ENCODE measurements at places on chromosomes 11 and 22.

- no peak for DNase-seq
Observed at GRCh38 chr22:19061471-19062138, 60.6 kb downstream of the DGCR2 start.

DNA sequence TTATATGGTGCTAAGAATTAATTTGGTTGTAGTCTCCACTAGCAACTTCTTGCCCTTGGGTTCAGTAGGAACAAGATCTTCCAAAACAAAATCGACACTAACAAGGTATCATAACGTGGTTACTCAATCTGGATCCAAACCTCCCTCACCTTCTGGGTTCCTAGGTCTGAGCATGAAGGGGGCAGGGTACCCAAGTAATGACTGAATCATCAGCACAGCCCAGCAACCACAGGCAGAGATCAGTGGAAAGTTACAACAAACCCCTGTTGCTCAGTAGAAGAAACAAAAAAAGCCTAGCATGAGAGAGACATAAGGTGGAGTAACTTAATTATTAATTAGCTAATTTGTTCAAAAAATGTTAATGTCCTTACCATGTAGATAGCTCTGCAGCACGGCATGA is 221.4 kb downstream of the BLID start:
- no peak for DNase-seq

- DNase-seq = no peak
Observed at GRCh38 chr22:48321986-48322545, 1505.6 kb downstream of the BRD1 start.

- DNase-seq = no peak
Observed at GRCh38 chr11:62116451-62116850, 7.4 kb upstream of the INCENP start.

- peak; percentile 10 for DNase-seq
Observed at GRCh38 chr11:72471005-72471898, 36.9 kb upstream of the CLPB start.

DNA sequence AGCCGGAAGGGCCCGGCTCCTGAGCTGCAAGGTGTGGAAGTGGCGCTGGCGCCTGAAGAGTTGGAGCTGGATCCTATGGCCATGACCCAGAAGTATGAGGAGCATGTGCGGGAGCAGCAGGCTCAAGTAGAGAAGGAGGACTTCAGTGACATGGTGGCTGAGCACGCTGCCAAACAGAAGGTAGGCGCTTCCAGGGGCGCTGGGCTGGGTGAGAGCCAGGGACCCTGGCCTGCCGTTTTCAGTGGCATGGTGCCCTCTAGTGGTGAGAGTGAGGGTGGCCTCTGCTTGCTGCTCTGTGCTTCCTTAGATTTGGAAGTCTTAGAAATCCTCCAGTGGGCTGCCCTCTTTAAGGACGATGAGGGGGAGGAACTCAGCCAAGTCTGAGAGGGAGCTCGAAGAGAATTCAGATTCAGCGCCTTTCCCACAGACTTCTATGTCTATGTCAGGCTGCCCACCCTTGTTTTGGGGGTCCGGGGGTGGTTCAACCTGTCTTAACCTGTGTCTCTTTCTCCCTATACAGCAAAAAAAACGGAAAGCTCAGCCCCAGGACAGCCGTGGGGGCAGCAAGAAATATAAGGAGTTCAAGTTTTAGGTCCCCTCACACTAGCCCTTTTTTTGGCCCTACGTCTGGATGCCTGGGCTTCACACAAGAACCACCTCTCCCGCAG is 1.8 kb upstream of the PACS1 start:
- peak; percentile 58 for DNase-seq

DNA sequence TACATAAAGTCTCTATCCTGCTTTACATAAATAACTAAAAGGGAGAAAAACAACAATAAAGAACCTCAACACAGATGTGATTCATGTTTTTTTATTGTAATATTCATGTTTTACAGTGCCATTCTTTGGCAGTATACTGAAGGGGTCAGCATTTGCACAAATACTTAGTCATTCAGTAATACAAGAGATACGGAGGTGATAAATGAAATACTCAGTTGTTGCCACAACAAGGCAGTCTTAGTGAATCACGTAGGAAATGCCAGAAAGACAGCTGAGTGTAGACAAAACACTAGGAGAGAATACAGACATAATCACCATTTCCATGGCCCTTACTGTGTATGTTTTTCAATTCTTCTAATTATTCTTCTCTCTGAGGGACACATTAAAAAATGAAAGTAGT is 910.4 kb downstream of the METTL15 start:
- no peak for DNase-seq

DNA sequence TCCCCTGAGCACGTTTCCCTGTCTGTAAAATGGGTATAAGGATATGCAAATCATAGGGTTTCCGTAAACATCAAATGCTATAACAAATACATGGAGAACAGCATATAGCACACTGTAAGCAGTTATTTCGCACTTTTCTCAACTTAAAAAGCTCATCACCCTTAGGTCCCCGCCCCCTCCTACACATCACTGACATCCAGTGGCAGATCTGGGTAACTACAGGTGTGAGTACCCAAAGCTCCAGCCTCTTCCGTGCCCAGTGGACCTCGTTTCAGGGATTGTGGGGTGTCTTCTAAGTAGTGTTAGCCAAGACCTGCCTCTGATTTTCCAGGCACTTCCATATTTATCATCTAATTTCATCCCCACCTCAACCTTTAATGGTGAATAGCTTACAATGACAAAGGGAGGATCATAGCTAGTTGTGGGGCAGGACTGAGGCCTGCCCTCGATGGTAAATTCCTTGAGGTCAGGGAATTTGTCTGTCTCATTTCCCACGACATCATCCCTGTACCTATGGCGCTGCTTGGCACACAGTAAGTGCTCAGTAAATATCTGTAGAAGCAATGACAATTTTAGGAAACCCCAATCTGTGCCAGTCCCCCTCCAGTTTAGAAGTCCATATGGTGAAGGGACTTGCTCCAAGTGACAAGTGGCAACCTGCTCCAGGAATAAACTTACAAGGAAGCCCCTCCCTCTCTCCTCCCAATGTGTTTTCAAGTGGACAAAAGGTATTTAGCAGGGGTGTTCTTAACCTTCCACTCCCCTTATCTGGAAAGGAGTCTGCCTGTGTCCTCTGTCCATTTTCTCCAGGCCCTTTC is 340.5 kb downstream of the TENM4 start:
- peak; percentile 10 for DNase-seq

DNA sequence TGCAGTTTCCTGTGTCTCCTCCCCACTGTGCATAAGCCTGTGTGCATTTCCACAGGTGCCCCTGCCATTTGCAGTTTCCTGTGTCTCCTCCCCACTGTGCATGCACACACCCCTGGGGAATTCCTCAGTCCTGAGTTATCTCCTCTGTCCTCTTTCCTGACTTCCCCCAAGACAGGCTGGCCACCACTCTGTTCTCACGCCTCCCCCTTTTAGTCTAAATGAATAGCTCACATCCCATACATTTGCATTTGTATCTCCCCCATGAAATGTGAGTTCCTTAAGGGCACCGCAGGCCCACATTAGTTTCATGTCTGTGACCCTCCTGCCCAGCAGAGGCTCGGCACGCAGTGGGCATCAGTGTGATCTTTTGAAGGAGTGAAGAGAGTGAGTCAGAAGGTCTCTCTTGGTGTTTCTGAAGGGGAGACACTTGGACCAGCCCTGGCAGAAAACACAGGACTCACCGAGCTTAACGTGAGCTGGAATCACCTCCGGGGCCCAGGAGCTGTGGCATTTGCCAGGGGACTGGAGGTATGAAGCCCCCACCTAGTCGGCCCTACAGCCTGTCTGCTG is 6.2 kb downstream of the LRRC74B start:
- no peak for DNase-seq

- no peak for DNase-seq
Observed at GRCh38 chr11:1763336-1763795, 361 bp downstream of the CTSD start.

- no peak for DNase-seq
Observed at GRCh38 chr11:120890609-120891320, 133.1 kb upstream of the TBCEL start.

- no peak for DNase-seq
Observed at GRCh38 chr11:35083181-35083430, 55.9 kb upstream of the CD44 start.

DNA sequence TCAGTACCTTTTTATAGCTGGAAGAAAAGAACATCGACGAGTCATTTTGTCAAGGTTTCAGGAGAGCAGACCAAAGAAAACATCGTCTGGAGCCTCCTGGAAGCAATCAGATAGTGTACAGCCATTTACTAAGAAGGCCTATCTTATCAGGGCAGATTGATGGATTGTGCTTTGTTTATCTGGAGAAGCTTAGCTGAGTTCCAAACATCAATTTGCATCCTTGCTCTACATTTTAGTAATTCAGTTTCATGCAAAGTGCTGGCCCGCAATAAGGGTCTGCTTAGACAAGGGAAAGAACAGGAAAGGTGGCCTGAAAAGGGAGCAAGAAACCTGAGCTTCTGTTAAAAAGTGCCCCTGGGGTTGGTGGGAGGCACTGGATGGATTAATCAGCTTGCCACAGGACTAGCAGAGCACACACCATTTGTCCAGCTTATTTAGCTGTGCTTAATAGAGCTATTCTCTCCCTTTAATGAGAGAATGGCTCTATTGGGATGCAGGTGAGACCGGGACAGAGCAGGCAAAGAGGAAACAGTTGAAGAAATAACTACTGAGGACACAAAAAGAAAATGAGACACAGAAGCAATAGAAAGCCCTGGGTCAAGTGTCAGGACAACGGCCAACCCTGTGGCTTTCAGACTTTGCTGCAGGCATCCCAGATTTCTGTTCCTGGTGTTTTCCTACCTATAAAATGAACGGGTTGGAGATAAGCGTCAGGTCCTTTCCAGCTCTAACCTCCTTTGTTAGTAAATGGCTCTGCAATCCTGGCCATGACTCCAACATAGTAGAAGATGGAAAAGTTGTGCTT is 122.1 kb upstream of the TTC12 start:
- no peak for DNase-seq

DNA sequence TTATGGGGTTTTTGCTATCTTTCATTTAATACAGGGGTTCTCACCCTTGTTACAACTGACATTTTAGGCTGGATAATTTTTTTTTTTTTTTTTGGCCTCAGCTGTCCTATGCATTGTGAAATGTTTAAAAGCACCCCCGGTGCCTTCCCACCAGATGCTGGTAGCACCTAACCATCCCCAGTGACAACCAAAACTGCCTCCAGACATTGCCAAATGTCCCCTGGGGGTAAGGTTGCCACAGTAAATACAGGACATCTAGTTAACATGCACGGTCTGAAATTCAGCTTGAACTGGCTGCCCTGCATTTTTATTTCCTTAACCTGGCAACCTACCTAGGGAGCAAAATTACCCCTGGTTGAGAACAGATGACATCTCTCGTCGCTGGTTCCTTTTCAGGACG is 72.4 kb downstream of the CYTH4 start:
- DNase-seq = no peak

- no peak for DNase-seq
Observed at GRCh38 chr22:28444659-28445058, 235.0 kb downstream of the TTC28 start.

- DNase-seq = no peak
Observed at GRCh38 chr22:38270091-38270992, 2.5 kb downstream of the TMEM184B start.

GRCh38 chr11:59266491-59266890 is 53.8 kb upstream of the MPEG1 start:
- no peak for DNase-seq

DNA sequence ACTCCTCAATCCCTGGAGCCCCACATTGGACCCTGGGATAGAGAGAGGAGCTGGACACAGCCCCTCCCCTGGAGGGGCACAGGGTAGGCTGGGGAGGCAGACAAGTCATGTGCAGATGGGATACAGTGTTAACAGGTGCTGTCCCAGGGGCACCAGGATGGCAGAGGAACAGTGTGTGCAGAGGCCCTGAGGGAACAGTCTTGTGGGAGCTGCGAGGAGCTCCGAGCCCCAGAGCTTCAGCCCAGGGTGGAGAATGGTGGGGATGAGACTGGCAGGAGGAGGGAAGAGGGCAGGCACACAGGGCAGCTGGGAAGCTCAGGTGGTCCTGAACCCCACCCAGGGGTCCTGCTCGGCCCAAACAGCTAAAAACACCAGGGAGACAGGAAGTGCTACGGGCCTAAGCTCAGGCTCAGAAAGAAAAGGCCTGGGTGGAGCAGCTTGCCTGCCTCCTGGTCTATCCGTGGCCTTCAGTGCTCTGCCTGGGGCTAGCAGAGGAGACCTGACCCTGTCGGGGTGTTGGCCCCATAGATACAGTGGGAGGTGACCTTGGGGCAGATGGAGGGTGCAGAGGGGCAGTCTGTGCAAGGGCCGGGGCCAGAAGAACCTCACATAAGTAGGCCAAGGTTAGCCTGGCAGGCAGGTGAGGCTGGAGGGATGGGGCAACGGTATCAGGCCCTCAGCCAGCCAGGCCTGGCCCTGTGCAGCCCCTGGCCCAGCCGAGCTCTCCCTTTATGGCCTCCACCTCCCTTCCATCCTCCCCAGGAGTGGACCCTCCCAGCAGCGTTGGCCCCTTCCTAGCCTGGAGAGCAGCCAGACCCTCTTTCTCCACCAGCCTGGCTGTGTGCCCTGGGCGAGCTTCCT is 15.4 kb downstream of the CAPN5 start:
- no peak for DNase-seq

- no peak for DNase-seq
Observed at GRCh38 chr11:71255323-71255722, 2.9 kb upstream of the SHANK2 start.

- DNase-seq = no peak
Observed at GRCh38 chr11:123292647-123293046, 97.6 kb upstream of the CLMP start.

DNA sequence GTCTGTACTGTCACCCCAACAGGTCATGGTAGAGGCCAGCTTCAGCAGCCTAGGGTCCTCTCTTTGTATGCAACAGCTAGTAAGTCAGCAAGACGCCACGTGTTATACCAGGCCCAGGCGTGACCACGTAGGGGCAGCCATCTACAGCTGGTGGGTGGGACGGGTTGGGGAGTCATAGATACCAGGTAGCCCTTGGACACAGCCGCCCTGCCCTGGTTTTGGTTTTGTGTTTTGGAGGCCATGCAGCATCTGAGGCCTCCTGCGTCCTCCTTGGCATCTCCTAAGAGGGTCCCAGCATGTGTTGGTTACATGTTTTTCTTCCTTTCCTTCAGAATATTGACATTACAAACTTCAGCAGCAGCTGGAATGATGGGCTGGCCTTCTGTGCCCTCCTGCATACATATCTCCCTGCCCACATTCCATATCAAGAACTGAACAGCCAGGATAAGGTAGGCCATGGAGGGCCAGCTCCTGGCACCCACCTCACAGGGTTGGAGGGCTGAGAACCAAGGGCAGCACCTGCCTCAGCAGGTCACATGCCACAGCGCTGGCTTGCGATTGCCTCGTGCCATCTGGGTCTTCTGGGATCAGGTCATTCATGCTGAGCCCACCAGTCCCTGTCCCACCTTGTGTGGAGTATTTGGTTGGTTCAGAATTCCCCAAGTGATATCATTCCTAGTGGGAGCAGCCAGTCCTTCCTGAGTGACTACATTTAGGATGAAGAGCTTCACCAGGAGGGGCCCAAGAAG is 16.0 kb upstream of the ADORA2A start:
- no peak for DNase-seq

DNA sequence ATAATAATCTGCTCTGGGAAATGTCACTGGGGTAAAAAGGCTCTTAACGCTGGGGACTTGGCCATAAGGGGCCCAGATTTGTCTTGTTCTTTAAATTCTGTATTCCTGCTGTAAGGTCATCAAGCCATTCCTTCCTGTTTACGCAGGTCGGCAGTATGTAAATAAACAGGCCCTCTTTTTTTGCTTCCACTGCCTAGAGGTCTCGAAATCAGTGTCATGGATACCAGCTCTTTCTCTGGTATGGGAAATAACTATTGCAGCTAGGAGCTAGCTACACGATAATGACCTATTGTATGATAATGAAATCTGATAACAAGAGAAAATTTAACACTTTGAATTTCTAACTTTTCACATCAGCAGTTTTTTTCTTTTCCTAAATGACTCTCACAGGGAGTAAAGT is 209.2 kb upstream of the NARS2 start:
- no peak for DNase-seq

- no peak for DNase-seq
Observed at GRCh38 chr22:29907753-29908515, 25.0 kb downstream of the MTMR3 start.

Data from stimulated activated CD8-positive, alpha-beta memory T cell treated with anti-CD3 and anti-CD28 coated beads, Interleukin-2, amount 100 ng/mL, for 48 hours (primary cell).